ENCODE measurements at places on chromosomes 5 and 9.
A peak's percentile ranks its signal among the peaks of the same experiment; 100 is the strongest.

DNA sequence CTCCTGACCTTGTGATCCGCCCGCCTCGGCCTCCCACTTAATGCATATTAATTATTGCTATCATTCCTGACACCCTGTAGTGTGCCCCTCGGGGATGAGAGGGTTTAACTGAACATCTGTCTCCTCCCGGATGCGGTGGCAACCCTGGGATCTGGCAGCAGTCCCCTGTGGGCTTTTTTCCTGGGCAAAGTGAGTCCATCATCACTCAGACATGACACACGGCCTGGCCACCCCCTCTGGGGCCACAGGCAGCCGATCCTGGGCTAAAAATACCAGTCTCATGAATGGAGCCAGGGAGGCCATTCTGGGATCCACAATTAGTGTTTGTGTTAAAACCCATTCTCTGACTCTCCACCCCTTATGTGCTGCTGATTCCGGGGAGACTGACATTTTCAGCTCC is 161.2 kb downstream of the RGS3 start:
- no peak for DNase-seq

DNA sequence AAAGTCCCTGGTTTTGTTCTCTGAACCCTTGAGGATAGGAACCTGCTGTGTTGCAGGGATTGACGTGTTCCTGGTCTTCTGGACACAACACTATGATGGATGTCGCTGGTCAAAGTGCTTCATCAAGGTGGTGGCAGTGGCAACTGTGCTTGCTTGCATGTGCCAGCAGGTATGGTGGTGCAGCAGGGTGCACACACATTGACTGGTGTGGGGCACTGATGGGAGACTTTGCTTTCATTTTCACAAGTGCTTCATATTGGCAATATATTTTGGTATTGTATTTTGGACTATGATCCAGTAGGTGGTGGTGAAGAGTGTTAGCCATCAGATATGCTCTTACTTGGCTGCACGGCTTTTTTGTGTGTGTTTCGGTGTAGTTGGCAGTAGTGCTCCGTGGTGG is 479.8 kb upstream of the CTNND2 start:
- DNase-seq = no peak

GRCh38 chr9:114516913-114517312 is 11.6 kb upstream of the WHRN start:
- DNase-seq = no peak

GRCh38 chr9:117526674-117527073 is 111.8 kb upstream of the ASTN2 start:
- no peak for DNase-seq

DNA sequence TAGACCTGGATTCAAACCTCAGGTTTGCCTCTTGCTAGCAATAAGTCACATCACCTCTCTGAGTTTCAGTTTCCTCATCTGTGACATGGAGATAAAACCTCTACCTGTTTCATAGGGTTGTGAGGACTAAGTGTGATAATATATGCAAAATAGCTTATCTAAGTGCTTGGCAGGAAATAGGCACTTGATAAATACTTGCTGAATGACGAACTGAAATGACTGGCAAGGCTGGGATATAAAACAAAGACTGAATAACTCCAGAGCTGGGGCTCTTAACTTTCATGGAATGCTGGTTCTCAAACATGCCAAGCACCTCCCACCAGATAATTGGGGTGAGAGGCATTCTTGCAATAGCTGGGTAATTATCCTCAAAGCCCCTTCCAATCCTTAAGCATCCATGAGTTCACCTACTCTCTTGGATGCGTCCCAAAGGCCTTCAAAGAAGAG is 87.6 kb downstream of the ADRB2 start:
- DNase-seq = peak; percentile 68

GRCh38 chr5:12250454-12250853 is 346.2 kb upstream of the CTNND2 start:
- DNase-seq = no peak

DNA sequence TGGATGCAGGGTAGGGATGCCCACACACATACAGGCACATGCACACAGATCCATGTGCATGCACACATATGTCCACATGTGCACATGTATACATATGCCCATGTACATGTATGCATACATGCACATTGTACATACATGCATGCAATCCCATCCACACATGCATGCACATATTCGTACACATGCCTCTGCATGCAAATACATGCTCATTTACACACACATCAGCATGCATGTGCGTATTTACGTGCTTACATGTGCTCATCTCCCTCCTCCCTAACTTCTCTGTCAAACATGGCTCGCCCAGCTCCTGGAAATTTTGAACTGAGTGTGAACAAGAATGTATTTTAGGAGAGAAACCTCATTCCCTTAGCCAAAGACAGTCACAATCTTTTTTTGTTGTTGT is 6.2 kb downstream of the KCNT1 start:
- no peak for DNase-seq

DNA sequence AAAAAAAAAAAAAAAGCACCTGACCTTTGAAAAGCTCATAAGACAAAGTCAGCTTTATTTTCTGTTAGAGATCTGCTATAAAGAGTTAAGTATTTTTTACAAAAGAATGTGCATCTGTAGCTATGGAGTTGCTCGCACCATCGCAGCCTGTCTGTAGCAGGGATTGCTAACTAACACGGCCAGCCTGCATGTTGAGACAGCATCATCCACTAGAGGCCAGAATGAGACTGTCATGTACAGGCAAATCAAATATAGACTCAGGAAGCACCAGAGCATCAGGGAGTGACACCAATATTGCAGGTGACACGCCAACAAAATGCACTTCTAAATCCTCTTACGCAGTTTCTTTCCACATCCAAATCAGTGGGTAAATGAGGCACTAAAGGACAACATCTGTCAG is 136.3 kb upstream of the RASEF start:
- peak; percentile 37 for DNase-seq

GRCh38 chr5:116504593-116505166 is 69.9 kb downstream of the SEMA6A start:
- DNase-seq = no peak

- no peak for DNase-seq
Observed at GRCh38 chr5:39423331-39423751, 1.4 kb downstream of the DAB2 start.

DNA sequence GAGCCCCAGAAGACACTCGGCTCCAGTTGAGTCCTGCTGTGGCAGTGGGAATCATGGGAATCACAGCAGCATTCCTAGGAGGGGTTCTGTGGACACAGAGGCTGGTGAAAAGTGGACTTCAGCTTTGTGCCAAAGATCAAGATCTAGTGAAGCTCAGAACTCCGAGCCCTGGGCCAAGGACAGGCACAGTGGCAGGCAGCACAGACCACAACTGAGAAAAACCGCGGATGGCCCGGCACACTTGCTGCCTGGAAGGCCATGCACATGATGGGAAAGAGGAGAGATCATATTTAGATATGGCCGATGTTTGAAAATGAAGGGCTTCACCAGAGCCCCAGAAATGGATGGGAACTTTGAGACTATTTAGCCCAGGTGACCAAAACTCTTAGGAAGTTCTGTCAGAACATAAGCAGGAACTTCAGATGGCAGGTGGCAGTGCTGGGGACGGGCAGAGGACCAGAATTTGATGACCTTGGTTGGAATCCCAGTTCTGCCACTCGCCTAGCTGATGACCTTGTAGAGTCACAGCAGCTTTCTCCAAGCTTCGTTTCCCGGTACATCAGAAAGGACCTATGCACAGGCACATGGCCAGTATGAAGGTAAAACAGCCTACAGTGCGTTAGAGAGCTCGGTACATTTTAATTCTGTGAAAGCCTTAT is 18.0 kb downstream of the BARHL1 start:
- no peak for DNase-seq

DNA sequence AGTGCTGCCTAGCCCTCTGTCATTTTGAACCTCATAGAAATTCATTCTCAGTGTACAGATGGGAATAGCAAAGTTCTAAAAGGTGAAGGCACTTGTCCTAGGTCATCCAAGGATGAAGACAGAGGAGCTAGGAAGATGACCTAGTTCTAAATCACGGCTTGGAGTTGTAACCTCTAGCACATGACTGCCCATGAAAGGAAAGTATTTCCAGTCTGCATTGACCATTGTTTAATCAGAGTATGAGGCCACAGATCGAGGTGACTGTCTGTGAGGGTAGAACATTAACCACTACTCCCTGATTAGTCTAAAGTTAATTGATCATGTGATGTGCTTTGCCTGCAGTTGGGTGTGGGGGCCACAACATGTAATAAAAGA is 674 bp upstream of the TNFSF15 start:
- no peak for DNase-seq

DNA sequence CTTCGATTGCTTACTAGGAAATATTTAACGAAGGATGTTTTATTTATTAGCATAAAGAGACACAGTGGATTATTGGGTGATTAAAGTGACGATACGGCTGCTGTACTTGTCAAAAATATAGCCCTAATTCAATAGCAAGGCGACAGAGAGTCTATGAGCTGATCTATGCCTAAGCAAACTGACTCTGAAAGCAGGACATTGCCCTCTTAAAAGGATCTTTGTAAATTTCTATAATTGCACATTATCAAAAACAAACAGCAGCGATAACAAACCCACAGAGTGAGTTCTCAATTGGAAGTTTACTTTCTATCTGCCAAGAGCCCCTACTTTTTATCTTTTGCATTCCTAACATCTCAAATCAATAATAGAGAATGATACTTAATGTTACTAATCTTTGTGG is 31.4 kb downstream of the TLX3 start:
- DNase-seq = no peak

DNA sequence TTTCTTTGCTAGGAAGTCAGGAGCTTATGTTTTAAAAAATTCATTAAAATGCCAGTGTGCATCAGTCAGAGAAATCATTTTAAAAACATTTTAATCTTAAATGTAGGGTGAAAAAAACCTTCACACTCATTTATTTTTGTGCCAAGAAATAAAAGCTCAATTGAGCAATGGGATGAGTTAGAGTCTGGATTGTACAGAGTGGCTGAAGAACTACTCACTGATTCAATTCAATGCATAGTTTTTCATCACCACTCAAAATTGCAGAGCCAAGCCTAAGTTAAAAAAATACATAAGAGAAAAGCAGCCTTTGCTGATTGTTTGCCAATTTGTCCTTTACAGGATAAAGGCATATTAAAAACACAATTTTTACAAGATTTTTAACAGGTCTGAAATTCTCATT is 168.2 kb upstream of the DMRTA1 start:
- no peak for DNase-seq

DNA sequence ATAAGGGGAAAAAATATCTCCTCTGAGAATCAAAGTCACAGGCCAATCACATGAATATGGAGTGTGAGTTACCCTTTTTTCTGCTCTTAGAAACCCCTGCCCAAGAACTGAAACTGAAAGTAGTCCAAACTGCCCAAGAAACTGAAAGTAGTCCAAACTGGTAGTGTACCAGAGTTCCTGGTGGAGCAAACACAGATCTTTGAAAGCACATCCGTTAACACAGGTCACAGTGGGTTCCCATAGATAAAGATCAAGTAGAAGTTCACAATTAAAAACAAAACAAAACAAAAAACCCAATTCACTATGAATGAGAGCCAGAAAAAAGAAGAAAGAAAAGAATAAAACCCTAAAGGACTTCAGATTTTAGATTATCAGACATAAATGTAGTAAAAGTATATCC is 332.4 kb upstream of the EFNA5 start:
- DNase-seq = peak; percentile 8

- no peak for DNase-seq
Observed at GRCh38 chr9:93903886-93904648, 51.1 kb downstream of the BARX1 start.

- DNase-seq = no peak
Observed at GRCh38 chr9:35687306-35687705, 2.4 kb downstream of the TPM2 start.

- no peak for DNase-seq
Observed at GRCh38 chr5:5752844-5753243, 330.4 kb downstream of the ICE1 start.

DNA sequence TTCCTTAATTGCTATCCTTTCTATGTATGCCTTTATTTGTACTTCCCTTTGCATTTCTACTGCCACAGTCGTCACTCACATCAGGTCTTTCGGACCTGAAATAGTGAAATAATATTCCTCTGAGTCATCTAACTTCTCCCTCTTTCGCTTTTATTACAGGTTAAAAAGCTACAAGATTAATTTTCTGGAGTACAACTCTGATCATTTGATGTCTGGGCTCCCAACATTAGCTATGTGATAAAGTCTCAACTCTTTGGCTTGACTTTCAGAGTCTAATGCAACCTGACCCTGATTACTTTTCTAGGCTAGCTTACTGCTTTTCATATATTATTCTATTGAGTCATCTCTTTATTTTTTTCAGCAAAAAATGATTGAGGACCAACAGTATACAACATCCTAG is 638.8 kb upstream of the WWC1 start:
- no peak for DNase-seq

DNA sequence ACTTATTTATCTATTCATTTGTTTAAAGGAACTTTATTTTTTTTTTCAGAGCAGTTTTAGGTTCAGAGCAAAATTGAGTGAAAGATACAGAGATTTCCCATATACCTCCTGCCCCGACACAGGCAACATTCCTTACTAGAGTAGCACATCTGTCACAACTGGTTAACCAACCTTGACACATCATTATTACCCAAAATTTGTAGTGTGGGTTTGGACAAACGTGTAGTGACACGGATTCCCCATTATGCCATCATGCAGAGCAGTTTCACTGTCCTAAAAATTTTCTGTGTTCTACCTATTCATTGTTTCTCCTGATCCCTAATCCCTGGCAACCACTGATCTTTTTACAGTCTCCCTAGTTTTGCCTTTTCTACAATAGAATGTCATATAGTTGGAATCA is 57.3 kb upstream of the LHFPL2 start:
- DNase-seq = no peak

GRCh38 chr9:96486386-96487028 is 36.5 kb downstream of the HABP4 start:
- no peak for DNase-seq

- DNase-seq = no peak
Observed at GRCh38 chr5:139669662-139670368, 21.7 kb downstream of the CXXC5 start.

DNA sequence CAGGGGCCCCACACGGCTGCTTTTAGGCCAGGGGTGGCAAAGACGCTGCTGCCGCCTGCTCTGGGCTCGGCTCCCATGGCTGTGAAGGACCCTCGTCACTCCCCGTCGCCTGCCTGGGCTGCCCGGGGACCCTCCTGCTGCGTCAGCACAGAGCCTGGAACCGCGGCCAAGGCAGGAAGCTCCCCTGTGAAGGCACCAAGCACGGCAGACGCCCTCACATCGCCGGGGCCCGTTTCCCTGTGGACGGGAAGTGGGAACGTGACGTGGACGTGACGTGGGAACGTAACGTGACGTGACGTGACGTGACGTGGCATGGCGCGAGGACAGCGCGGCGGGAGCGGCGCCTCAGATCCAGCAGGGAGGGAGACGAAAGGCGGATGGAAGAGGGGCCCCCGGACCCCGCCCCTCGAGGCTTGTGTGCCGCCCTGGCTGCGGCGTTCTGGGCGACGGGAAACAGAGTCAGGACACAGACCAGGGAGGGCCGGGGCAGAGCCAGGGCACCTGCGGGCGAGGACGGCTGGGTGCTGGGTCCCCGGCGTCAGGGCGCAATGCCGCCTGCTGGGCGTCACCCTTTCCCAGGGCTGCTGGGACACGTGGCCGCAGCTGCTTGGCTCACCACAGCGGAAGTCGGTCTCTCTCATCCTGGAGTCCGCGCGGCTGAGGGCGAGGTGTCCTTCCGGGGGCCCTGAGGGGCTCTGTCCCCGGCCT is 53.1 kb downstream of the MRPL36 start:
- DNase-seq = no peak

- no peak for DNase-seq
Observed at GRCh38 chr5:37722236-37723161, 117.3 kb downstream of the GDNF start.

- DNase-seq = no peak
Observed at GRCh38 chr5:78497573-78498533, 137.4 kb downstream of the SCAMP1 start.

- no peak for DNase-seq
Observed at GRCh38 chr5:41978676-41979075, 53.6 kb downstream of the FBXO4 start.

All from Calu3 (cell line).